ENCODE measurements at places on chromosomes 7 and 10. TPM values are rescaled to one million over a fixed set of nuclear protein-coding genes. Genes with fewer than 3 reads are reported as not detected.
A peak's percentile ranks its signal among the peaks of the same experiment; 100 is the strongest.

Gene OR9A2
- total RNA-seq, result not detected

Gene SLC13A1
- 0.05 TPM for total RNA-seq

DNA sequence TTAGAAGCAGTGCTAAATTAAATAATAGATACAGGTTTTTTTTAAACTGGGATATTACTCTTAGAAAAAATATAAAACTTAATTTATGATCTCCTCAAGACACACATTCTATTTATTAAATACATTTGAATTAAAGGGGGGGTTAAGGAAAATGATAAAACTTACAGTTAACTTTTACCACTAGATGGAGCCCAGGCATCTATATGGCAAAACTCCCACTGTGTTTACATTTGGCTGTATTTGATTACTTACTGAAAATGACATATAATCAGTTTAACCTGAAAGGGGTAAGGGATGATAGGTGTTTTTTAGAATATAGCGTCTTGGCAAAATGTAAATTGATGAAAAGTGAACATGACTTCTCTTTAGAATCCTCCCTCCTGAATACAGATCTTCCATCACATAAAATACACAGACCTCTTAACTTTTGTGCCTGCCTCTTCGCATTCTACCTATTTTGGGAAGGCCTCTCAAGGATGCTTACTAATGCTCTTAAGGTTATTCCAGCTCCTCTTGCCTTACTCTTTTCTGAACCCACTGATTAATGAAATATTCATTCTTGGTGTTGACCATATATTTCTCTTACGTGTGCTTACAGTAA lies 235.7 kb downstream of the AGMO start:
- H3K36me3 ChIP-seq, result no peaks in the 10 kb centered on the region
- no peaks in the 10 kb centered on the region for H3K4me1 ChIP-seq
- H3K4me3 ChIP-seq, result no peak overlapping the region
- no peak overlapping the region for H3K27ac ChIP-seq
- DNase-seq, result no peak

DNA sequence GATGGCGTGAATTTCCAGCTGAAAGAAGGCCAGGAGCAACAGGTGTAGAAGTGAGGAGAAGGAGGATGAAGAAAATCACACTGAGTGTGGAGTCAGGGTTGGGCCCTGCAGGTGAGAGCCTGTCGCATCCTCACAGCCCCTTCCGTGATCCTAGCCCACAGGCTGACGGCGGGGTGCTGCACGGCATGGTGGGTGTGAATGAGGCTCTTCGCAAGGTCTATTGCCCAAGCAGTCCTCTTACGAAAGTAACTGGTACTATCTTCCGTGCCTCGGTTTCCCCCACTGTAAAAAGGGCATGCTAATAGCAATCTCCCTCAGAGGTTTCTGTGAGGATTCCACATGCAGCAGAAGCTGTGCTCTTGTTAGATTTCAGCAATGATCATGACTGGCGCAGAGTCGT lies 129.9 kb upstream of the TNS3 start:
- no peaks in the 10 kb centered on the region for H3K4me1 ChIP-seq
- H3K36me3 ChIP-seq, result no peaks in the 10 kb centered on the region

DNA sequence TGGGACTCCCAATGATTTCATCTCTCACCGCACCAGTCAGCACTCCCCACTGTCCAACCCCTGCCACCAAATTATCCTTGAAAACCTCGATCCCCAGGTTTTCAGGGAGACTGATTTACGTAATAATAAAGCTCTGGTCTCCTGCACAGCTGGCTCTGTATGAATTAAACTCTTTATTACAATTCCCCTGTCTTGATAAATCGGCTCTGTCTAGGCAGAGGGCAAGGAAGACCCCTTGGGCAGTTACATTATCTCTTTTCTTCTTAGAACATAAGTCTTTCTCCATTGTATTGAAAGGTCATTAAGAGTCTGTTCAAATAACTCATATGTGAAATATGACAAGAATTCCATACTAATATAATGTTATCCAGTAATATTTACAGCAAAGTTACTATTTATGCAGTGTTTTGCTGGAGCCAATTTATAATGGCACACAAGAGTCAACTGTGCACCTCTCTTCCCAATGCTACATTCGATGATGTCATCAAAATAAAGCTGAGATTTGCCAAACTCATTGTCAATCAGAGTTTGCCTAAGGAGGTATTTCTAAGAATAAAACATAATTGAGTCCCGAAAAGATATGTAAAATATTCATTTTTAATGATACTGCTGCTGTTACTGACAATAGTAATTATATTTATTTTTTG lies 1297.2 kb upstream of the LRRTM3 start:
- no peak overlapping the region for H3K4me3 ChIP-seq
- no peak overlapping the region for H3K27ac ChIP-seq
- H3K27me3 ChIP-seq, result no peaks in the 10 kb centered on the region
- H3K36me3 ChIP-seq, result no peaks in the 10 kb centered on the region

- no peaks in the 10 kb centered on the region for H3K36me3 ChIP-seq
- H3K27me3 ChIP-seq, result peaks cover 5% of the 10 kb centered on the region
- H3K4me3 ChIP-seq, result no peak overlapping the region
- H3K27ac ChIP-seq, result no peak overlapping the region
- H3K4me1 ChIP-seq, result no peaks in the 10 kb centered on the region
These were observed 67.5 kb upstream of the INSIG1 start for GRCh38 chr7:155230169-155230593.

- no peak overlapping the region for H3K4me3 ChIP-seq
- H3K4me1 ChIP-seq, result no peaks in the 10 kb centered on the region
- no peak overlapping the region for H3K27ac ChIP-seq
- no peaks in the 10 kb centered on the region for H3K27me3 ChIP-seq
- no peaks in the 10 kb centered on the region for H3K36me3 ChIP-seq
These were observed 202.9 kb downstream of the GRID1 start for GRCh38 chr10:86163522-86164173.

DNA sequence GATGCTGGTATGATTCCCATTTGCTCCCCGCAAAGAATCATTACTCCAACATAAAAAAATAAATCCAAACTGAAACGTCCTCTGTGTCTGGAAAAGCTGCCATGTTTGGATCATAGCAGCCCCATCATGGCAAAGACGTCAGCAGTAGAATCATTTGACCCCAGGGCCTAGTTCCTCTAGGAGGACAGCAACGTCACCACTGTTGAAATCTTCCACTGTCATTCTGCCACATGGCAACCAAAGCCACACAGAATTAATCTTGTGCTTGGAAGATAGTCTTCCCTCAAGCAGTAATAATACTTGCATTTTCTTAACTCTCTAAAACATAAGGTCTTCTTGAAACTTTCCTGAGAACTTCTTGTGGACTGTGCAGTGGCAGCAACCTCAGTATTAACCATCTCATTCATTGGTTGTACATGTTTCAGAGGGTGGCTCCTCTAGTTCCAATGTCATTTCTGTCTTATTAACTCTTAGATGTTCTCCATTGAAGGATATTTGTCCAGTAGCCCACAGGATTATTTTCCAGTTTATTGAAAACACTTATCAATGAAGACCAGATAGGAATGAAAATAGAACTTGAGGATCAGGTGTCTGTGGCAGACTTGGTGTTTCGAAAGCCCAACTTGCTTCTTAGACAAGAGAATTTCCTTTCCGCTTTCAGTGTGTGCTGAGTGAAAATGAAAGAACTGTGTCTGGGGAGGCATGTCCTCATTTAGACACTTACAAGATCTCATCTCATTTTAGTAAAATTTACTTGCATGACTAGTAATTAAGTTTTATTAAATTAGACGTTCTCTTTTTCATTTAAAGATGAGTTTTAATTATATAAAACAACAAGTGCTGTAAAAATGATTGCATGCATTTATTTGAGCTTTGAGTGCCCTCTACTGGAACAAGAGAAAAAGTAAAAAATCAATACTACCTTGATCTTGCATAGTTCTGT lies 28.9 kb upstream of the INHBA start:
- peaks cover 4% of the 10 kb centered on the region for H3K27me3 ChIP-seq
- no peak for DNase-seq
- no peak overlapping the region for H3K4me3 ChIP-seq
- peaks cover 21% of the 10 kb centered on the region for H3K4me1 ChIP-seq
- H3K27ac ChIP-seq, result peak overlapping the region; percentile 1

DNA sequence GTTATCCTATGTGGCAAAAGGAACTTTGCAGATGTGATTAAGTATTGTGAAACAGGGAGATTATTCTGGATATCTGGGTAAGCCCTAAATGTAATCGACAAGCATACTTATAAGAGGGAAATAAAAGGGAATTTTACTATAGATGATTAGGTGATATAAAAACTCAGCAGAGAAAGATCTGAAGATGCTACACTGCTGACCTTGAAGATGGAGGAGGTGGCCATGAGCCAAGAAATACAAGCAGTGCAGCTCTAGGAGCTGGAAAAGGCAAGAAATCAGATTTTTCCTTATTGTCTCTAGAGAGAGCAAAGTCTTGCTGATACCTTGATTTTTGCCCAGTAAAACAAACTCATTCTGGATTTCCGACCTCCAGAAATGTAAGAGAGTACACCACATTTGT lies 67.7 kb downstream of the BRAF start:
- no peaks in the 10 kb centered on the region for H3K36me3 ChIP-seq
- no peaks in the 10 kb centered on the region for H3K27me3 ChIP-seq
- H3K27ac ChIP-seq, result no peak overlapping the region
- H3K4me3 ChIP-seq, result no peak overlapping the region

- H3K4me1 ChIP-seq, result no peaks in the 10 kb centered on the region
- peaks cover 44% of the 10 kb centered on the region for H3K36me3 ChIP-seq
- no peak for DNase-seq
- H3K27ac ChIP-seq, result peak overlapping the region; percentile 15
These were observed 17.9 kb downstream of the PFKFB3 start for GRCh38 chr10:6220418-6221191.

- no peaks in the 10 kb centered on the region for H3K27me3 ChIP-seq
- peaks cover 33% of the 10 kb centered on the region for H3K36me3 ChIP-seq
- peaks cover 14% of the 10 kb centered on the region for H3K4me1 ChIP-seq
These were observed 71.5 kb downstream of the LRRC4 start for GRCh38 chr7:127959770-127960169.

GRCh38 chr10:103192451-103193106 lies 493 bp downstream of the NT5C2 start:
- peak overlapping the region; percentile 99 for H3K27ac ChIP-seq
- H3K36me3 ChIP-seq, result peaks cover 14% of the 10 kb centered on the region
- DNase-seq, result peak; percentile 64
- no peaks in the 10 kb centered on the region for H3K27me3 ChIP-seq

DNA sequence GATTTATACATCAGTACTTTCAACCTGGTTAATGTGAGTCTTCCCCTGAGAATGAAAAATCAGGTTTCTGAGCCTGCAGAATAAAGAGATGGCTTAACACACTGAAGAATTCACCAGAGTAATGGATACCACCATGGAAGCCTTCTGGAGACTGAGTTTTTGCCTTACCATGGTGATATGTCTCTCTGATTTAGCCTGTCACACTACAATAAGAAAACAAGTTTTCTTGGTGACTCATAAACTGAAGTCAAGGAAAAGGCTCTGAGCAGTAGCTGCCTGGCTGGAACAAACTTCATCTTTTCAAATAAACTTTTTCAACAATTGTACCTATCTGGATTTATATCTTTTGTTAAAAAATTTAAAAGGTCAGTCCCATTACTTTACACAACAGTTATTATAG lies 229.0 kb downstream of the PRPF18 start:
- H3K36me3 ChIP-seq, result no peaks in the 10 kb centered on the region
- H3K4me3 ChIP-seq, result no peak overlapping the region
- no peak overlapping the region for H3K27ac ChIP-seq
- H3K27me3 ChIP-seq, result no peaks in the 10 kb centered on the region
- no peak for DNase-seq

DNA sequence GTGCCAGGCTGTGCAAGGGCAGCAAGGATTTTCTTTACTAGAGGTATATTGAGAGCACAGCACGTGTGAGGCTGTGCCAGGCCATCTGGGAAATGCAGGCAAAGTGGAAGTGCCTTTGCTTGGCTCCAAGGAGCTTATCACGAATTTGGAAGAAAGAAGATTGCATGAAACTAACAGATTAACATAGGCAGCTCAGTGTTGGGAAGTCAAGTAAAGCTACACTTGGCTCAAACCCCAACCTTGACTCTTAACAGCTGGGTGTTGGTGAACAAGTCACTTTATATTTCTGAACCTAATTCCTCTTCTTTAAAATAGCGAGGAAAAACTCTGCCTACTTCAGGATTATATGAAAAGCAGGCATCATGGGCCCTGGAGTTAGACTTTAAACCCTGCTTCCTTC lies 105.2 kb downstream of the PLCE1 start:
- H3K27me3 ChIP-seq, result no peaks in the 10 kb centered on the region
- H3K4me3 ChIP-seq, result no peak overlapping the region
- no peaks in the 10 kb centered on the region for H3K36me3 ChIP-seq
- no peak overlapping the region for H3K27ac ChIP-seq
- H3K4me1 ChIP-seq, result no peaks in the 10 kb centered on the region

DNA sequence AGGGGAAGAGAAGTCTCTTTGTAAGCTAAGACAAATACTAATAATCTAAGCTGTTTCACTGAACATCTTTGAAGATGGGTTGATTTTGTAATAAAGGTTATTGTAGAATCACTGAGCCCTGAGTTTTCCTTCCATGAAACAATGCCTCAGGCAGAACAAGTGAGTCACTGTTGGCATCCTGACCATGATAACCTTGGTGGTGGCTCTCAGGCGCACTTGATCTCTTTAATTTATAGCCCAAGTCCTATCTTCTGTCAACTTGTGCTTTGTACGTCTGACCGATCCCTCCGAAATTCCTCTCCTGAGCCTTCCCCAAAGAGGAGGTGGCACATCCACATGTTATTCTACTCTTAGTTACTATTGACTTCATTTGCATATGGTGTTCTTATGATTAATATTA lies 812.9 kb downstream of the REEP3 start:
- H3K27ac ChIP-seq, result no peak overlapping the region
- H3K4me1 ChIP-seq, result no peaks in the 10 kb centered on the region
- no peaks in the 10 kb centered on the region for H3K36me3 ChIP-seq

DNA sequence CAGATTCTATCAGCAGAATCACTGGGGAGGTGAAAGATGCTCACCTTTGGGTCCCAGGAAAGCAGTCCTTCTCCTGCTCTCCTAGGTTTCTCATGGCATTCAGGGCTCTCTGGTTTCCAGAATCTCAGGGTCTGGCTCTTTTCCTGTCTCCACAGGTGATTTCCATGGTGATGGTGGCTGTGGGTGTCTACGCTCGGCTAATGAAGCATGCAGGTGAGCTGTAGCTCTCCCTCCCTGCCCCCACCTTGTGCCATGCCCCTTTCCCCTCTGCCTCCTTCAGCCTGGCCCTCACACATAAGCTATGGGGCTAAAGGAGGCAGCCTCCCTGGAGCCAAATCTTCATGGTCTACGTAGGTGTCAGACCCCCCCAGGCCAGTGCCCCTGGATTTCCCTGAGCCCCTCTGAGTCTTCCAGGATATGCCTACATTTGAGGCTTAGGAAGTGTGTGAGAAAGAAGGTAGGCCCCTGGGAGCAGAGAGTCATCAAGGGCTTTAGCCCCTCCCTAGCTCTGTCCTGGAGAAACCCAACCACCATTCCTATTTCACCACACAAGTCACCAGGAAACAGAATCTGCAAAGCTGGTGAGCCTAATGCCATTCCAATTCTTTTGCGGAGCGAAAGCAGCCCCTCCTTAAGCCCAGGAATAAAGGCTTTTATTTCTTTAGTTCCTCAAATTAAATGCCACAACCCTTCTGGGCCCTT lies 17.2 kb downstream of the TSPAN33 start:
- peaks cover 1% of the 10 kb centered on the region for H3K4me1 ChIP-seq
- H3K27ac ChIP-seq, result no peak overlapping the region
- DNase-seq, result no peak
- H3K36me3 ChIP-seq, result peaks cover 4% of the 10 kb centered on the region

All from activated T-helper 1 cell treated with anti-CD3 and anti-CD28 coated beads, Interleukin-12 subunit alpha, Interleukin-12 subunit beta, Interleukin-2, Interleukin-4 antibody, amounts not matched to agents 30 ng/mL and 10 ng/mL and 1 ng/mL, durations not matched to agents 14 hours and 24 hours and 36 hours (primary cell).